ENCODE measurements at places on chromosomes 11 and 22.

GRCh38 chr22:44042249-44043218, 18.4 kb downstream of the PARVB start:
- no peak for DNase-seq

- no peak for DNase-seq
These were observed 37.1 kb upstream of the MMP12 start for GRCh38 chr11:102911758-102912481.

DNA sequence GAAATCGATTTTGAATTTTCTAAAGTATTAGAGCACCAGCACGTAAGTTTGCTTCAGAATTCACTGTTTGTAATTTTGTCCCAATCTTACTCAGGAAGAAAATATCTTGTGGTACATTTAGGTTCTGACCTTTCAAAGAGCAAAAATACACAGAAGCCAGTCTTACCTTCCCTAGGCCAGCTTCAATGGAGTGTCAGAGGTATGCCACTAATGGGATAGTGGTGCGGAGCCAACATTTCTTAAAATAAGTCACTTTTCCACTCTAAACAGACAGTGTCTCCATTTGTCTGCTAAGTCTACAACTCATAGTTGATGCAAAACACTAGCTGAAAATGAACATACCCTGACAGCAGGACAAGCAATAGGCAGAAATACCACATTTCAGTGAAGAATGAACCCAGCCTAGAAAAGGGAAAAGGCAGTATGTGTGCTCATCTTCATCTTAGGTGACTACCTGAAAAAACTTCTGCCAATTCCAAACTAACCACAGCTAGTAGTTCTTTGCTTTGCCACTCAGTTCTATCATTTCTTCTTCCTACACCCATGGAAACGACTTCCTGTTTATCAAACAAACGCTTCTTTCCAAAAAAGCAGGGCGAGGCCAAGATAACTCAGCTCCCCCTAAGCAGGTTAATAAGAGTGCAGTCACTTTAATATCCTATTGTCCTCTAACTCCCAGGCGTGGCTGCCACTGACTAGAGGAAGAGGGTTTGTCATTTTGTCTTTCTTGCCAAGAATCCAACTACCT, 94.0 kb upstream of the APOA1 start:
- no peak for DNase-seq

DNA sequence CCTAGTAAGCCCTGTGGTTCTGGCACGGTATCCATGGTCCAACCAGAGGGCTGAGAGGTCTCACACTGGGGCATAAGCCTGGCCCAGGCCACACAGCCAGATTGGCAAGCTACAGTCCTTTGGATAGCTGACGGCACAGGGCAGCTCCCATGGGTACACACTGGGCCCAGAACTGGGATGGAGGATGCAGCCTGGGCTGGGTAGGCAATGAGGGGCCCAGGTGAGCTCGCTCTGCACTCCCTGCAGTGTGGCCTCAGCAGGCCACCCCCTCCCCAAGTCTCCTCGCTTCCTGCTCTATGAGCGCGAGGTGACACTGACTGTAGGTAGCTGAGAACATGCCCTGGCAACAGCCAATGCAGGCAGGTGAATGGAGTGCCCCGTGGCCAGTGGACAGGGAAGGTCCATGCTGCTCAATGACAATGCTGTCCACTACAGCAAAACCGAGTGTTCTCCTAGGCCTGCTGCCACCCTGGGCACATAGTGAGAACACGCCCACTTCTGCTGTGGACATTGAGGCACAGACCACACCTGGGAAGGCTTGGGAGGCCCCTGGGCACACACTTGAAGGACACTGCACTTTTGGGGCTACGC, 3.8 kb downstream of the ARVCF start:
- no peak for DNase-seq

- DNase-seq, result no peak
These were observed 63.8 kb downstream of the BCR start for GRCh38 chr22:23243859-23244689.

DNA sequence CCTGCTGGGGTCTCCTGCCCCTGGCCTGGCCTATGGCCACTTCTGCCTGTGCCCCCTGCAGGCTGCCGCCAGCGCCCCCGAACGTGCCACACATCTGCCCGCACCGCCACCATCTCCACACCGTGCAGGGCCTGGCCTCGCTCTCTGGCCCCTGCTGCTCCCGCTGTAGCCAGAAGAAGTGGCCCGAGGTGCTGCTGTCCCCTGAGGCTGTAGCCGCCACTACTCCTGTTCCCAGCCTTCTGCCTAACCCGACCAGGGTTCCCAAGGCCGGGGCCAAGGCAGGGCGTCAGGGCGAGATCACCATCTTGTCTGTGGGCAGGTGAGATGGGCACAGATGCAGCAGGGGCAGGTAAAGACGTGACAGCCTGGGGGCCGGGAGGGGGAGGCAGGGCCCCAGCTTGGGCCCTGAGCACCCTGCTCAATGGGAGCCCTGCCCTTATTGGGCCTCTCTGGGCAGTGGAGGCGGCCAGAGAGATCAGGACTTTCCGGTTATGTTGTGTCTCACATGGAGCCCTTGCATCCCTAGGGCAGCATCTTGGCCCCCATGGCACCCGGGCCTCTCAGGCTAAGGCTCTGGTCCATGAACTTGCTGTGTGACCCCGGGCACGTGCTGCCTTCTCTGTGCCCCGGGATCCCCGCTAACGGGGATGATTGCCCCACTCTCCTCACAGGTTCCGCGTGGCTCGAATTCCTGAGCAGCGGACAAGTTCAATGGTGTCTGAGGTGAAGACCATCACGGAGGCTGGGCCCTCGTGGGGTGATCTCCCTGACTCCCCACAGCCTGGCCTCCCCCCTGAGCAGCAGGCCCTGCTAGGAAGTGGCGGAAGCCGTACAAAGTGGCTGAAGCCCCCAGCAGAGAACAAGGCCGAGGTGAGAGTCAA, 18.5 kb downstream of the RELT start:
- no peak for DNase-seq

DNA sequence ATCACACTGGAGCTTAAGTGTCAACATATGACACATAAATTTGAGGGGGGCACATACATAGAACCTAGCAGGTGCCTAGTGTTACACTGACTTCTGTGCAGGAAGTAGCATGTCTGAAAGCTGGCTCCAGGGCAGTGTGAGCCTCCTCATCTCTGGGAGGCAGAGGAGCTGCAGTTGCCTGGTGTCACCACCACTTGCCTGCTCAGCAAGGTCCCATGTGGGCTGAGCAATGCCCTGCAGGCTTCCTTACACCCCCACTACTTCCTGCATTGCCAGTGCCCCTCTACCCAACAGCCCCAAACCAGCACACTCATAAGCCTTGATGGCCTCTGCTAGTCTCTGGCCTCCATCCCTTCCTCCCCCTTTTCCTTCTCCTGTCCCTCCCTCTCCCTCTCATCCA, 165.8 kb downstream of the BUD13 start:
- DNase-seq, result no peak

DNA sequence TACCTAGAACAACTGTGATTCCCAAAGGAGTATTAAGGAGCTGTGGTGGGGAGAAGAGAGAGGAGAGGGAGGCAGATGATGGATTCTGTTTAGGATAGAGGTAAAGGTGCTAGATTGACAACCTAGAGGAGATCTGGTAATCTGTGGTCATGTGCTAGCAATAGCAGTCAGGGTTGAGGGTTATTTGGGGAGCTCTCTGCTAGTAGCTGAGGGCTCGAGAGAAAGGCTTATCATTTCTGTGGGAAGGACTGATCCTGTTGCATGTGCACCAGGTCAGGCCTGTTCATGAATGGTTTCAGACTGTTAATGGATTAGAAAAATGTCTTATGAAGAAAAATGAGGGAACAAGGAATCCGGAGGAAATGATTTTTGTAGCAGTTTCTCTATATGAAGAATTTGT, 63.2 kb downstream of the MTMR3 start:
- DNase-seq, result no peak

DNA sequence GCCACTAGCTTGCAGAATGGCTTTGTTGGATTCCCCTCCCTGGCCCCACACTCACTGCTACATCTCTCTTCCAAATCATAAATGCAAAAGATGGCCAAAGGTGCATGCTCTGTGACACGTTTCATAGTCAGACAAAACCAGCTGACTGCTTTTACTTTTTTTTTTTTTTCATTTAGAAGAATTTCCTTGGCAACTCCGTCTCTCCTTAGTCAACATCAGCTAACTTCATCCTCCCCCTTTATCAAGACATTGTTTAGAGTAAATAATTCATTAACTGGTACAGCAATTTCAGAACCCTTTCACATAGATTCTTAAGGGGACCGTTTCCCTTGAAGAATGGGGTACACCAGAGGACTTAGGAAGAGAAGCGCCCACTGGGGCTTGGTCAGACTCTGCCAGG, 16.0 kb downstream of the KCNQ1OT1 start:
- DNase-seq, result no peak

DNA sequence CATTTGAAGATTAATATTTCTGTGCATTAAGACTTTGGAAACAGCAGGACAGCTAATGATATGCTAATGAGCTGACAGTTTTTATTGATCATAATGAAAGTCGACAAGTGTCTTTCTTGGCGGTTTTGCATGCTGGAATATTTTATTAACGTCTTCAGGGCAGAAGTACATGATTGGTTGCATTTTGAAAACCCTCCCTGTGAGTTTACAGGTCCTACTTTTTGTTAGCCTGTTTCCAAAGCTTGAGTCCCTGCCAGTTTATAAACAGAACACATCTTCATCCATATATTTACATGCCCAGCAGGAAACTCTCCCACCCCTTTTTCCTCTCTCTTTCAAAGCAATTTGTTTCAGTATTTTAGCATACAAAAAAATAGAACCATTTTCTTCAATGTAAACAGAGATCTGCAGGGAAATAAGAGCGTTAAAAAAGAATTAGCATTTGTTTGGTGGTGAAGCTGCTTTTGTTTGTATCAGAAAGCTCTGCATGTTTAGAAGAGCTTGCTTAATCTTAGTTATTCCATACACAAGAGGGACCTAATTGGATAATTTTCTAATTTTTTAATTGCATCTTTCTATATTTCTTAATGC, 243.6 kb downstream of the NELL1 start:
- DNase-seq, result no peak

- DNase-seq, result no peak
These were observed 27.2 kb downstream of the ARHGEF12 start for GRCh38 chr11:120363436-120363835.

GRCh38 chr11:2217211-2218030, 45.8 kb upstream of the TH start:
- no peak for DNase-seq

- DNase-seq, result no peak
These were observed 370.1 kb upstream of the ARHGAP42 start for GRCh38 chr11:100316952-100317351.

- DNase-seq, result no peak
These were observed 28.6 kb upstream of the GAB2 start for GRCh38 chr11:78446210-78446609.

DNA sequence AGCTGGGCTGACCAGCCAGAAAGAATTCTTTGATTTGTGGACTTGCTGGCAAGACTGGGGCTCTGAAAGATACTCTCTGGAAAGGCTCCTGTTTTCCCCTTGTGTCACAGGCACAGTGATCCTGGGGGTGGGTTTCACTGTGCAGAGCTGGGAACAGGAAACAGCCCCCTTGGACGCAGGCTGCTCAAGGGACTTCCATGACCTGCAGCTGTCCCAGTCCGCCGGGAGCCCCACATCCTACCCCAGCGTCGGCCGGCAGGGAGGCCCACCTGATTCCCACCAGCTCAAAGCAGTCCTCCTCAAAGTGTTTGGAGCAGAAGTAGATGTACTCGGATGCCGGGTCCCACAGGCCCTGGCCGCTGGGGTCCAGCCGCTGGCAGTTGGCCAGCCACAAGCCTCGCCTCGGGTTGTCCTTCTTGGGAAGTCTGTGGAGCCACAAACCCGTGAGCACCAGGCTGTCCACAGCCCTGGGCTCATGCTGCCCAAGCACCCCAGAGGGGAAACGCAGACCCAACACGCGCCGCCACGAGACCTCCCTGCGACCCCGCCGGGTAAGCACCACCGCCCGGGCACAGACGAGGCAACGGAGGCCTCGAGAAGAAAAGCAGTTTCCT, 824 bp downstream of the THAP7 start:
- no peak for DNase-seq

GRCh38 chr11:2208691-2209369, 37.2 kb upstream of the TH start:
- no peak for DNase-seq

- DNase-seq, result no peak
These were observed 26.8 kb upstream of the WT1 start for GRCh38 chr11:32462011-32462690.

DNA sequence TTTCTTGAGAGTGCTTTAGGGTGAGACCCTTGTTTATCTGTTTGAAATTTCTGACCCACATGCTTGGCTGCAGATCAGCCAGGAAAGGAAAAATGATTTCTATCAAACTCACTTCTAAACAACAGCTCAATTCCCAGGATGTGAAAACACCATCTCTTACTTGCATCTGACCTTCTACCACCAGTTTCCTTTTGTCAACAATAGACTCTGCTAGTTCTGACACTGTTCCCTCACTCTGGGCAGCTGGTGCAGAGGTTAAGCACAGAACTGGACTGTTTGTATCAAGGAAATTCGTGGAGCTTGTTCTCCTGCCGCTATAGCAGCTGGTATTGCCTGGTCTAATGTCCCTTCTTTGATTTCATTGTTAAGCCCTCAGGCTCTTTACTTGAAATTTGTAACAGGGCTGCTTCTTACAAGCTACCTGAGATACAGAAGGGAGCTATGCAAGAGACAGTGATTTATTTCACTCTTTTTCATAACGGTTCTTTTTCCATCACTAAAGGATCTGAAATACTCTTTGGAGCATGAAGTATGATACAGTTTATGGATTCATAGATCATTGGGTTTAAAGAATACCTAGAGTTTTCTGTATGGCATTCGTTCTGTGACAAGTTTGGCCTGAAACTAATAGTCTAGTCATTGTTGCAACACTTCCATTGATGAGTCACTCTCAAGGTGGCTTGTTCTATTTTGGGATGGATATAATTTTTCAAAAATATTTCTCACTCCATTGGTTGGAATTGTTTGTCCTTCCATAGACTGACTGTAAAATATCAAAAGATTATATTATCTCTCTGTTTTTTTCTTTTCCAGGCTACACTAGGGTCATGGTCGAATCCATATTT, 178.2 kb upstream of the ZC3H12C start:
- no peak for DNase-seq

- no peak for DNase-seq
These were observed 314.2 kb upstream of the SORL1-AS1 start for GRCh38 chr11:121766991-121767390.

DNA sequence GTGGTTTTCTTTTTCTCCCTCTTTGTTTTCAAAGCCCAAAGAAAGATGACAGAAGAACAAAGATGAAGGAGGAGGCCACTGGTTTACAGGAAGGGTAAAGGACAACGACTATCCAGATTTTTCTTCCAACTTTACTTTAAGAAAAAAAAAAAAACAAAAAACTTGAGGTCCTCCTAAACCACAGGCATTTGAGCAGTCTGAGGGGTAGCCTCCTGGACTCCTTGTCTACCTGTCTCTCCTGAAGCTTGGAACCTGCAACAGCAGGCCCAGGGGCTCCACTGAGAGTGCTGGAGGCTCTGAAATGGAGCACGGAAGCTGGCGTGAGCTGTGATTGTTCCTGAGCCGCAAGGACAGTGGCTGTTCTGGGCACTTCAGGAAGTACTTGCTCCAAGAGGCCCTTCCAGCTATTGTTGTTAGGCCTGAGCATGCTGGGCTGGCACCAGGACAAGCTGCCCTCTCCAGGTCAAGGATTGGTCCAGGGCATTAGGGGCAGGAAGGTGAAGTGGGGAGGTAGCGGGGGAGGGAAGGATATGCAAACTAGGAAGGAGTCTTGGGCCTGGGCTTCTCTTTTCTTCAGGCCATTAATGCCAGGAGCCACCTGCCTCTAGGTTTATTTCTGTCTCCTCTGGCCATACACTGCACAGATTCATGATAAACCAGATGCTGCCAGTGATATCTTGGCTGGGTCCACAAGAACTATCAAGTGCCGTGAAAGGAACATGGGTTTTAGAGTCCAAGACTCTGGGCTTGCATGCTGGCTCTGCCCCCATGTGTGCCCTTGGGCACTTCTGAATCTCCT, 147.3 kb downstream of the CCDC34 start:
- DNase-seq, result peak; percentile 97

- no peak for DNase-seq
These were observed 45.5 kb downstream of the CACNA1I start for GRCh38 chr22:39616051-39616450.

Measured in DMS79 (cell line).